Fibroblast of skin of abdomen (primary cell): ENCODE measurements at places on chromosomes 2 and 18.
A peak's percentile ranks its signal among the peaks of the same experiment; 100 is the strongest.

- DNase-seq, result no peak
These were observed 78.0 kb downstream of the UPP2 start for GRCh38 chr2:158179660-158180059.

GRCh38 chr18:4842287-4842686, 354.8 kb downstream of the AKAIN1 start:
- peak; percentile 11 for DNase-seq

DNA sequence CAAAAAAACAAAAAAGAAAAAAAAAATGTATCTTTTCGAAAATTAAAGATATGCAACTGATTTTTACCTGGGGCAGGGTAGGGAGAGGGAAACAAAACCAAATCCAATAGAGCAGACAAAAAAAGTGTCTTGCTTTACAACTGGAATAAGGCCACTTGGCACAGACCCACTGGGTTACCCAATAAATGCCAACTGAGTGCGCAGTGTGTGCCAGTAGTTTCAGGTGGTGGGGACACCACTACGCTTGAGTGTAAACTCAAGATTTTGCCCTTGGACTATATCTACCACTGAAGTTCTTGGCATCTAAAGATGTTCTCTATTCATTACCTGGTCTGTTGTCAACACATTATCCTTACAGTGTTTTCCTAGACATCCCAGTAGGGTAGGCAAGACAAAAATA, 16.3 kb downstream of the VPS4B start:
- no peak for DNase-seq

- no peak for DNase-seq
These were observed 43.4 kb downstream of the MRO start for GRCh38 chr18:50776383-50776782.

- DNase-seq, result peak; percentile 94
These were observed 102.6 kb downstream of the VSNL1 start for GRCh38 chr2:17643031-17643615.

DNA sequence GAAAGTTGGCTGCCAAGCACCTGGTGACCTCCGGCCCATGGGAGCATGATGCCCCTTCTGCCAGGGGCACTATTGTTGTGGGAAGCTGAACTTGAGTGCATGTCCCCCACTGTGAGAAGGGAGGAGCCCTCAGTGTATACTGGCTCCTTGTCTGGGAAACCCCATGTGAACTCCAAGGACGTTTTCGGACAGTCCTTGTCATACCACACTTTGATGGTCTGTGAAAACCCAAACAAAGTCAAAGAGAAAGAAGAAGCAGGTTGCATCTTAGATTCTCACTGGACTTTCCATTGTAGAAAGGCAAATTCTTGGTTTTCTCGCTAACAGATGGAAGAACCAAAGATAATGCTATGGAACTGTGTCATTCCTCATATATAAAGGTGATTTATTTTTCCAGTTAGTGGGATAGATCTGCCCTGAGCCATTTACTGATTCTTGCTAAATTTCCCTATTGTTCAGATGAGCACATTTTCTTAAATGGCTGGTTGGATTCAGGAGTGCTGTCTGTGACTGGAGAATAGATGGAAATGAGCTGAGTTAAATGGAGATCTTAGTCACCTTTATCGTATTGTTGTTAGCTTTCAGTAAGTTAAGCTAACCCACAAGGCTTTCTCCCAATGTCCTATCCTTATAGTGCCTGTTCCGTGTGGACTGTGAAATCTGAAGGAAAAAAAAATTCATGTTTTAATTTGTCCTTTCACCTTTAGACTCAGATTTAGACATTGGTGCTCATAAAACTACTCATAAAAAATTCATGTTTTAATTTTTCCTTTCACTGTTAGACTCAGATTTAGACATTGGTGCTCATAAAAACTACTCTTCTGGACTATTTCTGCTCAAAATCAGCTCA, 166.6 kb downstream of the ACTR3 start:
- no peak for DNase-seq

DNA sequence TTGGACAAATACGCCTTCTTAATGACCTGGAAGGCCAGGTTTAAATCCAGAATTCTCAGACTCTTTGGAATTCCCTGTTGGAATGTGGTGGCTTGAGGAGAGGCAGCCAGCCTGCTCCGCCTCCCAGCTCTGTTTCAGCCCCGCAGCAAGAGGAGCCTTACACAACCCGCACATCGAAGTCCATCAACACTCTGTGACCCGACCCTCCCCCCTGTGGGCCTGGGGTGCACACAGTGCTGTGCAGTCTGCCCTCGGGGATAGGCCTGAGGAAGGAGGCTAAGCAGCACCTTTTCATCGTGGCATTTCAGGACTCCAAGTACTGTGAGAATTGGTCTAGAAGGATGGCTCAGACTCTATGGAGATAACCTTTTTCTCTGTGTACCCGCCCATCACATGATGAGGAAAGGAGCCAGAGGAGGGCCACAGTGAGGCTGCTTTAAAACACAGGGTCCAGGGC, 73.7 kb downstream of the GREB1L start:
- DNase-seq, result peak; percentile 61

DNA sequence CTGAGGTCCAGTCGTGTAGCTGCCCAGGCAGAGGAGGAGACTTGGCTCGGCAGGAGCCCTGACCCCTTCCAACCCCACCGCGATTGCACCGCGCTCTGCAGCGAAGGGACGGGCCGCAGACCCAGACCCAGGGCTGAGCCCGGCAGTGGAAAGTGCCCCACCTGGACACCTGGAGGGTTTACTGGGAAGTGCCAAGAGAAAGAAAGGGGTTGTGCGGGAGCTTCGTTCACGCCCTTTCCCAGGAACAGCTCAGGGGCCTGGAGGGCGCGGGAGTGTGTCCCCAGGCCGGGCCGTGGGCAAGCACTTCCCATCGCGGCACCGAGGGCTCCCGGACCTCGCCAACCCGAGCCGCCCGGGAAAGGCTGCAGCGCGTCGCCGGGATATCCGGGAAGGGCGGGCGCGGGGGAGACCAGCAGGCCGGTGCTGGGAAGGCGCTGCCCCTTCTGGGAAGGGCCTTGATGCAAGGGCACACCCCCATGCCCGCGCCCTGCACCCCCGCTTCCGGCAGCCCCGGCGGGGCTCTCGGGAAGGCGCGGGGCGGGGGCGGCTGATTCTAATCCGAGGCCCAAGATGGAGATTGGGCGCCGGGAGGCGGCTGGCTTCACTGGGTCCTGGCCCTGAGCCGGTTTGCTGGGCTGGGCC, 36.1 kb upstream of the MRPL33 start:
- DNase-seq, result peak; percentile 72

GRCh38 chr2:119259296-119259860, 35.7 kb downstream of the STEAP3 start:
- no peak for DNase-seq

- no peak for DNase-seq
These were observed 128.0 kb downstream of the GPD2 start for GRCh38 chr2:156563994-156564753.

- DNase-seq, result peak; percentile 96
These were observed 61.7 kb downstream of the MAP4K4 start for GRCh38 chr2:101759162-101759561.

DNA sequence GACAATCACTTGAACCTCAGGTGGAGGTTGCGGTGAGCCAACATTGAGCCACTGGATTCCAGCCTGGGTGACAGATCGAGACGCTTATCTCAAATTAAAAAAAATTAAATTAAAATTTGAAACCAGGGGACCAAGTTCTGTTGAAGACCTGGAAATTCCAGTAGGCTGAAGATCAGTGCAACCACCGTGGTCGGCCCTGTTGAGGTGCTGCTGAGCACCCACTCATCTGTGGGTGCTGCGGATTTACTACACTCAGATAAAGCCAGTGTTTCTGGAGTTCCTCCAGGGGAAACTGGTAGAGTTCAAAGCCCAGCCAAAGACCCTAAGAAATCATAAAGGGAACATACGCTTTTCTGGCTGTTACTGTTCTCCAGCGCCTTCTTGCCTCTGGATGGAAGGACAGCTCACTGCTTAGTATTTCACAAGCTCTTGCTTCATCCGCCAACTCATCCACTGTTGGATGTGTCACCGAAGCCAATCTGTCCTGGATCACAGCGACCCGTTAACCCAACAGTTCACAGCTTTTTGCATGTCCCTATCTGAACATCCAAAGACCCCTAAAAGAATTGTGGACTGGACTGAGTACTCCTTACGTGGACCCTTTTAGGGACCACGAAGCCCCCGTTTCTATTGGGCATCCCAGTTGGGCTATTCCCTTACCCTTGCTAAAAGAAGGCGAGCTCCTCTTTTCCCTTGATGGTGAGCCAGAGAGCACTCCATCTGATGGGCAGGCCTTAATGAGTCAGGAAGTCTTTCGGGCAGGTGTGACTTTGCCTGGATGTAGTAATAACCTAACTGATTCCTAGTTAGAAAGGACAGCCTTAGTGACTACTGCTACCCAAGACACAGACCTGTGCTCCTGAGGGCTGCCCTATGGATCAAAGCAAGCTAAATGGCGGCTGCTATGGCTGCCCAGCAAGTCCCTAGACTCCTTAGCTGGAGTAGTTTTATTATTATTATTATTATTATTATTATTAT, 6.0 kb upstream of the ALPP start:
- DNase-seq, result no peak

DNA sequence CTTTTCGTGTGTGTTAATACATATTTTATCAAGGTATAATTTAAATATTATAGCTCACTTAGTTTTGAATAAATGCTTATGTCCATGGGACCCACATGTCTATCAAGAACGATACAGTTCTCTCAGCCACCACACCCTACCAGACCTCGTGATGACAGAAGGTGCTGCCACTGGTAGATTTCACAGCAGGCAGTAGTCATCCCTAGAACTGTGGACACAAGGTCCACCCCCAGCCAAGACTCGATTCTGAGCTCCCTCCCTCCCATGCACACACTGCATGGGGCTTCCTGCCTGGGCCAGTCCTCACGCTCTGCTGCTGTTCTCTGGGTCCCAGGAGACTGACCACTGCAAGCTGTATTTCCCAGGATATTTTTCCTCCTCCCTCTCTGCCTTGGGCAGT, 26.5 kb upstream of the CREB1 start:
- DNase-seq, result peak; percentile 34

DNA sequence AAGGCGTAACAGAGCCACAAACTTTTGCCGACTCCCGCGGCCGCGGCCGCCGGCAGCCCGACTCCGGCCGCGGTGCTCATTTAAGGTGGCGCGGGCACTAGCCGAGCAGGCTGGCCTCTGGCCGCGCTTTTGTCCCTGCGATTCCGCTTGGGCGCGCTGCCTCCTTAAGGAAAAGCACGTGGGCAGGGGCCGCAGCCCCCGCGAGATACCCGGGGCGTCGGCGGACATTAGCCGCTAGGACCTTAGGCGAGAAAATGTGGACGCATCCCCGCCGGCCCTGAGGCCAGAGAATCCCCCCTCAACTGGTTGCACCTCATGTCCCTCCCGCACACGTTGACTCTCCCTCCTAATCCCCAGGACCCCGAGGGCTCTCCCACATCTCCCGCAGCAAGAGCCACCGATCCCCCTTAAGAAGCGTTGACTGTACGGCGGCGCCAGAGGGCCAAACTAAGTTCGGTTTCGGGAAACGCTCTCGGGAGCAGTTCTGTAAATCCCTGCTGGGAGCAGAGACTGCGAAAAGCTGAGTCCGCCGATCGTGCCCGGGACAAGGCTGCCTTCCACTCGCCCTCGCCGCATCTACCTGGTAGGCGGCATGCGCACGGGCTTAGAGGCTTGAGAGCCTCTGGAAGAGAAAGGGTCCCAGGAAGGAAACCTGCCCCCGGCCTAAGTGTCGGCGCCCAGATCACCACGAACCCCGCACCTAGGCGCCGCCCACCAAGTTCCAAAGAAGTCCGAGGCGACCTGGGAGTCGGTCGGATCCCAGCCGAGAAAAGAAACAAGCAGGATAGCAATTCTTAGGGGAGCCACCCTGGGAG, 1.8 kb upstream of the SATB2 start:
- DNase-seq, result peak; percentile 97

GRCh38 chr2:222102575-222103349, 196.0 kb downstream of the PAX3 start:
- DNase-seq, result no peak

GRCh38 chr18:26813043-26813442, 52.5 kb downstream of the AQP4 start:
- DNase-seq, result no peak

DNA sequence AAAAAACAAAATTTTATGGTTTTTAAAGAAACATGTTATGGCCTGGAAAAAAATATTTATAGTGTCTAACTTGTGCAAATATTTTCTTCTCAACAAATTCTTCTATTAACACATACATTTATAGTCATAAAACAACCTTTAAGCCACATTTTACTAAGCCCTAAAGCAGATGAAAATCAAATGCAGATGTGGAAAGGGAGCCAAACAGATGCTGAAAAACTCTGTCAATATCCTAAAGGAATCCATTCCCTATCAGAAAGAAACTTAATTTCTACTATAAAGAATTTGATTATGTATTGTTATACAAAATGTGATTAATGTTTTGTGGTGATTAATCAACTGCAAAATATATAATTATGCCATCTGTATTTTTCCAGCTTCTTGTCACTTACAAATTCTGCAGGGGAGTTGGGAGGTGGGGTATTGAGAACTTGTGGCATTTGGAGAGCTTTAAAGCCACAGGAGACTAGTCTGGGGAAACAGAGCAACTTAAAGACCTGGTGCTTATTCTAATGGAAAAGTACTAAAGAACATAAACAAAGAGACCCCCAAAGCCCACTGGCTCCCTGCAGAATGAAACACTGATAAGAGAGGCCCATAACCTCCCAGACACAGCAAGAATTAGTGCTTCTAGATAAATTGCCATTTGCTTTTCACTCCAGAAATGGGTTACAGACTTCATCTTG, 1721.0 kb upstream of the PIK3C3 start:
- no peak for DNase-seq

DNA sequence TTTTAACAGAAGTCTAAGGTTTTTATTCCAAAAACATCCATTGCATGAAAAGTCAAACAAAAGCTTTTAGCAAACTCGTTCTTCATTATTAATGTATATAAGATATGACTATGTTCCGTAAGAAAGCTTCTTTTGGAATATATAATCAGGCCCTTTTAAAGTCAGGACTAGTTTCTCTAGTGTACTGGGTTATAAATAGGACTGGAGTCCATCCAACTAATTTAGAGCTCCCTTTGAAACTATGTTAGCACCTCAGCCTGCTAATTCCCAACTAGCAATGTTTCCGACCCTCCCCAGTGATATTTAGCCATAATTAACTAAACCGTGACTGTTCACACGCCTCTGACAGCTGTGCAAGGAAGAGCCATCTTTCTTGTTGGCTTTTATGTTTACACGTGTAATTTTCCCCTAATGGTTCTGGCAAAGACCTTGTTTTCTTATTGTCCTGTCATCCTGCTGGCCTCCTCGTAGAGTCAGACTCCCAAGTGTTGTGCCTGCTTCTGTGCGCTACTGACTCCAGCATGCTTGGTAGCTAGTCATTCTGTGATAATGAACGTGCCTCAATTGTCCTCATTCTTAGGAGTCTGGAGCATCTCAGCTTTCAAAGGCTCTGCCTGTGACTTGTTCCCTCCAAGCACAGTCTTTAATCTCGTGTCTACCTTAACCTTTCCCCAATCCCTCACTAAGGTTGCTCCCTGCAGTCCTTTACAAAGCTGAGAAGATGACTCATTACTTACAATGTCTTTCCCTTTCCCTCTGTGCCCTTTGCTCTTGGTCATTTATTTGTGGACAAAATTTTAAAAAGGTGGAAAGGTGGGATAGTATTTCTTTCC, 172.2 kb upstream of the RASGRP3 start:
- no peak for DNase-seq

- peak; percentile 54 for DNase-seq
These were observed 157.9 kb downstream of the ANKRD44 start for GRCh38 chr2:197152451-197153228.
